DMS79 treated with DMSO at 0.1 percent for 48 hours (cell line): ENCODE measurements at places on chromosomes 7 and 10.

DNA sequence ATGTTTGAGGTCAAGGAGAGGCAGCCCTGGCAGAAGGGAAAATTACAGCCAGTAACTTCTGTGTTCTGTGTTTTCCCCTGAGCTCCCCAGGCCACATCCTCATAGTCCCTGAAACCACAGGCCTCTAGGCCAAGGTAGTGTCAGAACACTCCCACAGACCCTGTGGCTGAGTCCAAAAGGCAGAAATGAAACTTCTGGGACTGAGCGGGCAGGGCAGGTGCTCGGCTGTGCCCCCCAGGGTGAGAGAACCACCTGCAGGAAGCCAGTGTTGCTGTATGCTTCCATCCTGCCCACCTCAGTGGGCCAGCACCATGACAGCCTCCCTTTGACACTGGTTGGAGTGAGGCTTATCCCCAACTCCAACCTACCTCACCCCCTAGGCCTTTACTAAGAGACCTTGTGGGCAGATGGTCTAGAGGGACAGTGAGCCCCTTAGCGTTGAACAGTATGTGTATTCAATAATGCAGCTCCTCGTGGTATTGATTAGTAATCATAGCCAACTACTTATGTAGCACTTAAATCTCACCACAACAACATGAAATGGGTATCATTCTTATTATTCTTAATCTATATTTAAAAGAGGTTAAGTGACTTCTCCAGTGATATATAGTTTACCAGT, 30.3 kb downstream of the PIK3CG start:
- DNase-seq: no peak

DNA sequence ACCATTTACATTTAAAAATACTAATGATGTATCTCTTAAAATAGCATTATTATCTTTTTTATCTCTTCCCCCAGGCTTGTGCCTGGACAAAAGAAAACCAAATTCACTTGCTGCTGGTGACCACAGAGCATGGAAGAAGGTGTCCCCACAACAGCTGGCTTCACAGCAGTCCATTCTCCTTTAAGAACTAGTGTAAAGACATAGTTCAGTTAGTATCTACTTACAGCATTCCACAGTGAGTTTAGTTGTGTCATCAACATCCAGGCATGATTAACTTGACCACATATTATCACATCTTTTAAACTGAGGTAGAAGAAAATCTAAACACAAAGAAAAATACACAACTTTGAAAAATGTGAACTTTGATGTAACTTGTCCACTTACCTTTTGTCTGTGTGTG, 55.0 kb downstream of the LRRC17 start:
- no peak for DNase-seq

- no peak for DNase-seq
Measured at GRCh38 chr7:120486164-120486563, 213.2 kb downstream of the KCND2 start.

GRCh38 chr10:1968257-1969033, 231.1 kb upstream of the ADARB2 start:
- no peak for DNase-seq

- DNase-seq: no peak
Measured at GRCh38 chr7:134532954-134533218, 5.5 kb downstream of the AKR1B10 start.

- no peak for DNase-seq
Measured at GRCh38 chr7:21140622-21141021, 287.3 kb upstream of the SP4 start.

DNA sequence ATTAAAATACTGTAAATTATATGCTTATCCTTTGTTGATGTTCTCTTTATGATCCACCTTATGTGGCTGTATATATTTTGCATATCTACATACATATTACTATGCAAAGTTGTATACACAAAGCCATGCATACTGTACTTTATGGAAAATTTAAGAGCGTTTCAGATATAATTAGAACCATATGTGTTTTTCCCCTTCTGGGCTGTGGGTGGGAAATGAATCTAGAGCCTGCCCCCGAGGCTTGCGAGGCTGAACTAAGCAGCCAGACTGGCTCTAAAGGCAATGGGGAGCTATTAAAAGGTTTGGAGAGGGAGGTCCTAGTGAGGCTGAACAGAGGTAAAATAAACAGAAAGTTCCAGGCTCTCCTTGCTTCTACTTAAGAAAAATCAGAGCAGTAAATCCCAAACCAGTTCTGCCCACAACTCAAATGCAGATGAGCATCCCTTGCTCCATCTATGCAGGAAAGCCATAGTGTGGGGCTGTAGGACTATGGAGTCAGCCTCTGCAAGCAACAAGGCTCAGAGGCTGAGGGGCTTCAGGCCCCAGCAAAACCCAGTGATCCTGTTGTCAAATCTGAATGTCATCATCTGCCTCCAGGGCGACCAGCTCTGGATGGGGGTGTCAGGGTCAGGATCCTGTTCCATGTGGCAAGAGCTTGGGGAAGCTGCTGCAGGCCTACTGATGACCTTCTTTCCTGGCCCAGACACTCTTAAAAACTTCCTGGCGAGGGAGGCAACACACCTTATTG, 14.1 kb upstream of the DDIT4 start:
- no peak for DNase-seq

- no peak for DNase-seq
Measured at GRCh38 chr10:7334642-7334964, 76.2 kb downstream of the SFMBT2 start.

GRCh38 chr10:27644307-27644939, 101.2 kb downstream of the MKX start:
- DNase-seq: no peak

GRCh38 chr10:111077479-111077784, 603 bp downstream of the ADRA2A start:
- peak; percentile 4 for DNase-seq

DNA sequence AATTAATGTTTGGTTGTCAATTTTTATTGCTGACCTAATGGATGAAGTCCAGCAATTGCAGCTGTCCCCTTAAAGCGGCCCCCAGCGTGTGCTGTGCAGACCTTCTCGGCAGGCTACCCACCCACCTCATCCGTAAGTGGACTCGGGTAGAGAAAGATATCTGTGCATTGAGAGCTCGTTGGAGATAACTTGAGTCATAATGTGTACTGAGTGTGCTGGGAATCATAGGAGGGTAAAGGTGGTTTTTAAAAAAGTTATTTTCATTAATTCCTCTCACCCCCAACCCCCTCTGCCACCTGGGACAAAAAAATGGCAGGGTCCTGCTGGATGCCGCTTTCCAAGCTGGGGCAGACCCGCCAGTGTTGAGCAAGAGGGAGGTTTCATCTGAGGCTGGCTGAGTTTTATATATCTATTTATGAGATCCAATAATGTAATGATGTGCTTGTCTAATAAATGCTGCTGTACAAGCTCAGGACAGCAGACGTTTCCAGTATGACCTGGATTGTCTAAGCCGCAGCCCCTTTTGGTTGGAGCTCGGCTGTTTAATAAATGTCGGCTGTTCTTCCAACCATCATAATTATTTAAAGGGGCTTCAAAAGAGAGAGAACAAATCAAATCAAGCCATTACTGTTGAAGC, 119.1 kb downstream of the NKX6-2 start:
- DNase-seq: no peak

- no peak for DNase-seq
Measured at GRCh38 chr10:71269301-71270288, 49.5 kb upstream of the SLC29A3 start.

- no peak for DNase-seq
Measured at GRCh38 chr10:46245381-46245900, 41.4 kb upstream of the ANTXRL start.

DNA sequence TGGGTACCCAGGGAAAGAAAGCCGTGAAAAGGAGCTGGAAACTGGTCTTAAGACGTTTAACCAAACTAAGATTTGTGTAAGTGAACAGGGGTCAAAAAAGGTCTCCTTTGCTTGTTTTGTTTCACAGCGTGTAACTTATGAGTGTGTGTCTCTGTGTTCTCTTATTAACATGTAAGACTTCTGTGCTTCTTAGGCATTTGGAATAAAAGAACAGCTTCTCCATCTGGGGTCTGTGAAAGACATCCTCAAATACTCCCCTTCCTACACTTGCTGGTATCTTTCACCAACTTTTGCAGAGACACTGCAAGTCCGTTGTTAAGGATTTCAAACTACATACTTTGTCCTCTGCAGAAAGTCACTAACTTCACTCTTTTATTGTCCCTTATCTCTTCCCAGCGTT, 615 bp upstream of the NEUROD6 start:
- no peak for DNase-seq

DNA sequence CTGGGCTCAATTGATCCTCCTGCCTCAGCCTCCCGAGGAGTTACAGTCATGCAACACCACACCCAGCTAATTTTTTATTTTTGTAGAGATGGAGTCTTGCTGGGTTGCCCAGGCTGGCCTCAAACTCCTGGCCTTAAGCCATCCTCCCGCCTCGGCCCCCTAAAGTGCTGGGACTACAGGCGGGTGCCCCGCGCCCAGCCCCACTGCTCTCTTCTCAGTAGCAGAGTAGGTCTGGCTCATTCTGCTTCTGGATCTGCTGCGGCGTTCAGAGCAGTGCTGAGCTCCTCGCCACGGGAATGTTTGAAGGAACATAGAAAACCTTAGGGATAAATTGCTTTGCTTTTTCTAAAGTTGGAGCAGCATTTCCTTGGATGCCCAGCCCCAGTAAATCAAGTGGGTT, 27.4 kb downstream of the WIPI2 start:
- no peak for DNase-seq

GRCh38 chr7:42906181-42906580, 5.7 kb downstream of the C7orf25 start:
- no peak for DNase-seq

GRCh38 chr7:91064938-91065337, 199.3 kb upstream of the FZD1 start:
- no peak for DNase-seq
